ENCODE measurements at places on chromosomes 5 and 9.

DNA sequence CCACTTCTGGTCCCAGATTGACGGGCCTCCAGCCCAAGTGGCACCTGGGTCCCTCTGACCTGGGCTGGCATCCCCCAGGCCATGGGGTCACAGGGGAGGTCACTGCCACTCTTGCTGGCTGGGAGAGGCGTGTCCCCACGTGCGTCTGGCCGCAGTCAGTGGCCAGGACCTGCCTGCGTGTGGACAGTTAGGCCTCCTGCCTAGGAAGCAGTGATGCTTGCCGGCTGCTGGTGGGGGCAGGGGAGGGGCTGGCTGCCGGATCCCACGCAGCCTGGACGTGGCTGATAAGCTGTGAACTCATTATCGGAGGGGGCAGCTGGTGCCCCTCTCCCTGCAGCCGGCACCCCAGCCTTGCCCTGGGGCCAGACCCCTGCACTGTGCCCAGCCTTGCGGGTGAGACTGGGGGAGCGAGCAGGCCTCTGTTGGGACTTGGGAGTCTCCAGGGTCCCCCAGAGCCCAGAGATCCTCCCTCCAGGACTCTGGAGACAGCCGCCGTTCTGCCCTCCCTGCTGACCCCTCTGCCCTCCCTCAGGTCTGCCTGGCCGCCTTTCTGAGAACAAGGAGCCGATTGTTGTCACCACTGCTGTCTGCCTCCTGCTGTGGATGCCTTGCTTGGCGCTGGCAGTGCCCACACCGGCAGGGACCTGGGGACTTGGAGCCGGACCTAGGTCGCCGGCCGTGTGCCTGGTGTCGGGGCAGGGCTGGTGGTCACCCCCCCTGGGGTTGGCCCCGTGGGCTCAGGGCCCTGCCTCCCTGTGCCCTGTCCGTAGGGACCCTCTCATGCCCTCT lies 12.3 kb downstream of the RXRA start:
- no peak for DNase-seq

DNA sequence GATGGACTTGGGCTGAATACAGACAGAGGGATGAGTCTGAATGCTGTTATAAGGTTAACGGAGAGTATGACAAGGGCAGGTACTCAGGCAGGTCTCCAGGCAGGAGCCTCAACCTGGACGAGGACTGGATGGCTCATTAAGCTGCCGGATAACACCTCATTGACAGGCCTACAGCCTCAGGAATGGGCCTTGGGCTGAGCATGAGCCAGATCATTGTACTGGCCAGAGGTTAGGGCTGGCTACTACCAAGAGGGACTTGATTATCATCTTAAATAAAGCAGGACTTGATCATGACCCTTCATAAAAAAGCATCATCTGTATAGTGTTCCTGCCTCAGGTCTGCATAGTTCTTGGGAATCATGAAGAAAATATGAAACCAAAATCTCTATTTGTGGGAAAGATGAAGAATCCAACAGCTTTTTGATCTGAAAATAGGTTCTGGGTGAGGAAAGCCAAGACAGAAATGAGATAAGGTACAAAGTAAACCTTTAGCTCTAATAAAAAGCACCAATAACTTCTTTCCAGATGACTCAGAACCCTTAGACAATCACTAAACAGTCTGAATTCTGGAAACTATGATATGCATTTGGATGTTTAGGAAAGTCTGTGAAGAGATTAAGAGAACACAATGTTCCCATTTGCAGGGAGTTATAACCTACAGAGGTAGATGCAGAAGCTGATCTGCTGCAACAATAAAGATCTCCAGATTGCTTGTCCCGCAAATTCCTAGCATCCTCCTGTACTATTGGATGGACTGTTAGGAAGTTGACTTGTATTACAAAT lies 343.1 kb downstream of the CTNND2 start:
- DNase-seq: no peak

- DNase-seq: no peak
Measured at GRCh38 chr9:71854811-71855210, 56.2 kb downstream of the ABHD17B start.

DNA sequence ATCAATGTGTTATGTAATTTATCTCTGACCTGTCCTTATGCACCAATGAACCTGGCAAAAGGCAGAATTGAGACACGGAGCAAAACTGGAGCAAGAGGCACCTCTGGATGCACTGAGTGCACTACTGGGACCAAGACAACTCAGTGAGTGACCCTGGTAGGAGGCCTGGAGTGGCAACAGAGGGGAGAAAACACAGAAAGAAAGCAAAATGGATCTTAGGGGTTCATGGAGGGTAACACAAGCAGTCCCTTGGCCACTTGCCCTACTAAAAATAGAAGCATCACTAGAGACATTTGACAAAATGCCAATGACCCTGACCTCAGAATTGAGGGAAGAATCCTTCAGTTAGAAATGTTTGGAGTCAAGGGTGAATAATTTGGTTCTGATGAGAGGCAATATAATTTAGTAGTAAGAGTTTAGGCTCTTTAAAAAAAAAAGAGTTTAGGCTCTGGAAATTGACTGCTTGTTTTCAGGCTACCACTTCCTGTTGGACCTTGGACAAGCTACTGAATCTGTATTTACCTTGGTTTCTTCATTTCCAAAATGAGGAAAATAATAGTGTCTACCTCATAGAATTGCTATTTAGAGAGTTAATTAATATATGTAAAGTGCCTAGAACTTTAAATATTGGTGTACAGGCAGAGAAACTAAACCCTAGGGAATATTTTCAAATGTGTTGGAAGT lies 234.9 kb upstream of the TARS1 start:
- DNase-seq: no peak

DNA sequence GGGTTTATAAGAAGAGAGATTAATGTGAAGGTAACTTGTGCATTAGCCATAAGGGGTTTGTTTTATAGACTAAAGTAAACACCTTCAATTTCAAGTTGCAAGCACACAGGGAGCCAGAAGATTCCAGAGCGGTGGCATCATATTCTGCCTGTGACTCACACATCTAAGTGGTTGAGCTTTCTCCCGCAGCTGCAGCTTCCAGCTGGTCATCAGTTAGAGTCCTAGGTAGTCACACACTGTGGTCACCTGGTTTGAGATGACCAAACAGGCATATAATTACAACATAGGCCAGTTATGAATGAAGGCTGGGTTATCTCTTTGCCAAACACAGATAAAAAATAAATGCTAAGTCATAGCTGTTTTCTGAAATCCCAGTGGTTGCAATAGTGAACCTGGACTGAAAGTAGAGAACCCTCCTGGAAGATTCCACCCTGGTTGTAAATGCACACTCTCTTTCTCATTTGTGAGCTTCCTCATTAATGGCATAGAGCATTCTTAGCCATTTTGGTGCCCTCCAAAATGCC lies 171.3 kb downstream of the GDNF start:
- no peak for DNase-seq

DNA sequence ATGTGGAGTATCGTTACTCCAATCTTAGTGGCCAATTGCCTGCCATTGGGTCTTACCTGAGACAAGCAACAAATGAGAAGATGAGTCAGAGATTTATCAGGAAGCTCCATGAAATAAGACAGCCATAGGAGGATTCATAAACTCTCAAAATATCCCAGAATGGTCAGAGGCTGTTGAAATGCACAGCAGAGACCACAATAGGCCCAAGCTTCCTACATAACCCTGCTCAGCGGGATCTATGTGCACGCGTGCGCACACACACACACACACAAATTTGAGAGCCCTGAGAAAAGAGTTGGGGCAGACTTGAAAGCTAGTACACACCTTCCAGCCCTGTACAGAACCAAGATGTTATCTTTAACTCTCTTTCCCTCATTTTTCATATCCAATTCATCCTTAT lies 9.8 kb downstream of the UIMC1 start:
- no peak for DNase-seq
